ENCODE measurements at places on chromosomes 11 and 22.

DNA sequence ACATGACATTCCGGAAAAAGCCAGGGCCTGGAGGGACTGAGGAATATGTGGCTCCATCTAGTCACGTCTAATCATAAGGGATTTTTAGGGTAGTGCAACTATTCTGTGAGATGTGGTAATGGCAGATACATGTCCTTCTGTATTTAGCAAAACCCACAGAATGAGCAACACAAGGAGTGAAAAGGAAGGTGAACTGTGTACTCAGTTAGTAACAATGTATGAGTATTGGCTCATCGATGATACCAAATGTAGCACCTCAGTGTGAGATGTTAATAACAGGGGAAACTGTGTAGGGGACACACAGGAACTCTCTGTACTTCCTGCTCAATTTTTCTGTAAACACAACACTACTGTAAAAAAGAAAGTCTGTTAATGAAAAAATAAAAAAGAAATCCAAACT, 42.0 kb upstream of the CARS1 start:
- no peak for ATAC-seq

DNA sequence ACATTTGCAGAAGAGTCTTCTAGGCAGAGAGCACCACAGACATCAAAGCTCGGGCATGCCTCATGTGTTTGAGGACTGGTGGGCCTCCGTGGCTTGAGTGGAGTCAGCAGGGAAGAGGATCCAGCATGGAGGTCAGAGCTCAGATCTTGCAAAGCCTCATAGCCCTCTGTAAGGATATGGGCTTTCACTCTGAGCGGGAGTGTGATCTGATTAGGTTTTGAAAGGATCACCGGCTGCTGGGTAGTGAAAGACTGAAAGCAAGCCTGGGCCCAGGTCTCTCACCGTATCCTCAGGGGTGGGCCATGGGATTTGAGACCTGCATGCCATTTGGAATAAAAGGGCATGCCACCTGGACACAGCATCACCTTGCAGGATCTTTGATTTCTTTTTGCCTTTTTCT, 112.7 kb downstream of the TEAD1 start:
- ATAC-seq = no peak

- ATAC-seq = no peak
These were observed 991.2 kb upstream of the TENM4 start for GRCh38 chr11:80432057-80432456.

DNA sequence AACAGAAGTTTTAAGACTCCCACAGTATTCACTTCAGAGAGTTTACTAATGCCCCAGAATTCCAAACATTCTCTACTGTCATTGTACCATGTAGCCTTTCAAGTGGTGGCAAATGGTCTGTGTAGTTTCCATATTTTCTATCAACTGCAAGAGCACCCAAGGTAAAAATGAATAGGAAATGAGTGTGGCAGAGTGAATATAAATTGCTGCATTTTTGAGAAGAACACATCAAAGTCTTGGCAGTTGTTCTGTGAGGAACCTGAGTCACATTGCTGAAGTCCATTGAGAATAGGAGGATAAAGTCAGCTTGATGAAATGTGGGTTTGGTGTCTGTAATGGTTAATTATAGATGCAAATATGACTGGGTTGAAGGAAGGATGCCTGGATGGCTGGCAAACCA, 193.6 kb downstream of the AASDHPPT start:
- no peak for ATAC-seq

DNA sequence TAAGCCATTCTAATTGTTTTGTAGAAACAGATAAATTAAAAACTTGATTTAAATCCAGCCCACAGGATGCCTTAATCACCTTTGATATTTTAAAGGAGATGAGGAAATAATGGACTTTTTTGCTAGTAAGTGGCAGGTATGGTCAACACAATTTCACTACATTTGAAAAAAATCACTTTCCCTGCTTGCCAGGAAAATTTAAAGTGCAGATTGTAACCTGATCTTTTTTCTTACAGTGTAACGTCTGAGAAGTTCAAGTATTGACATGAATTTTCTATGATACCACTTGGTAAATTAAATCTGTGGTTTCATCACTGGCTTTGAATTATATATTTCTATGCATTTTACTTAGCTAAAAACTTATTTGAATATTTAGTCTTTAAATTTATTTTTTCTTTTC, 65.3 kb downstream of the ARHGEF12 start:
- no peak for ATAC-seq

GRCh38 chr11:22244986-22245592, 52.2 kb downstream of the ANO5 start:
- ATAC-seq = peak; percentile 53

DNA sequence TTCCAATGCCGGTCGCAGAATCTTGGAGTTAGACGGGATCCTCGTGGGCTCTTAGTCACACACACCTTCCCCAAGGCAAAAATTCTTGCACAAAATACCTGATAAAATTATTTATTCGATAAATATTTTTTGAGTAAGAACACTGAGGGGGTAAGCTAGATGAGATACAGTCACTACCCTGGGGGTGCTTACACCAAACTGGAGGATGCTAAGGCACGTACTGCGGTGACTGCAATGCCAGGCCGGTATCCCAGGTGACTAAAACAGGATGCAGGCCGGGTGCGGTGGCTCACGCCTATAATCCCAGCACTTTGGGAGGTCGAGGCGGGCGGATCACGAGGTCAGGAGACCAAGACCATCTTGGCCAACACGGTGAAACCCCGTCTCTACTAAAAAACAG, 1.7 kb upstream of the MRTFA start:
- no peak for ATAC-seq

DNA sequence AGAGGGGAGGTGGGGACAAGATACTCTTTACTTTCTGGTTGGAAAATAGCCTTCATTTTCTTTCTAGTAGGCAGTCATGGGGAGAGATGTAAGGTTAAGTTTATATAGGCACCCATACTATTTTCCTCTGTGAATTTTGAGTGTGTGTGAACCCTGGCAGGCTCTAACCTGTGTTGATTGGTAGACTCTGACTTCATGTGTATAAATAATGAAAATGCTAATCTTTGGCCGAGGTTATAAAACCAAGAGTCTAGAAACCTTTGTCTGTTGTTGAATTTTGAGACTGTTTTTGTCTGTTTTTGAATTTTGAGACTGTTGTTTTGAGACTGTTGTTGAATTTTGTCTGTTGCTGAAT, 14.0 kb downstream of the TRIM44 start:
- no peak for ATAC-seq

DNA sequence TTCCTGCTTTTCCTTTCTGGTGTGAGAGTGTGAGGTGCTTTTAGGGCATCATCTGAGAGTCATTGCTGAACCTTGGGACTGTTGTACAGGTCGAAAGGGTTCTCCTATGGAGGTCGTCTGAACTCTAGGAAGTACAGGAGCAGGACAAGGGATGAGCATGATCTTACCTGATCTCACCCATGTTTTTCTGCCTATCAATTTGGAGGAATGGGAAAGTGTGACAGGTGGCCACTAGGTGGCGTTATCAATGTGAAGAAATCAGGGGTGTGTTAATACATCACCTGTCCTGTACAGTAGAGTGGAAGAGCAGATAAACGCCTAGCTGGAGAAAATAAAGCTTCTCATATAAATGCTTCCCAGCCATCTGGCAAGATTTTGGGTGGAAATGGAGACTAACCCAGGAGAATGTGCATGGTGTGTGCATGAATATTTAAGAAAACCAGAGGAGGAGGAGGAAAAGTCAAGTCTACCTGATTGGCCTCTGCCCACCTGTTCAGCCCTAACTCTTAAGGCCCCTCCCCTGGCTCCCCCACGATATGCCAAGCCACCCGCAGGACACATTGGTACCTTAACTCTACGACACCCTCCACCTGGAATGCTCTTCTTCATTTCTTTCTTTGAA, 72.0 kb upstream of the NARS2 start:
- ATAC-seq = no peak

- no peak for ATAC-seq
These were observed 90.1 kb upstream of the B3GAT1 start for GRCh38 chr11:134502153-134502550.

DNA sequence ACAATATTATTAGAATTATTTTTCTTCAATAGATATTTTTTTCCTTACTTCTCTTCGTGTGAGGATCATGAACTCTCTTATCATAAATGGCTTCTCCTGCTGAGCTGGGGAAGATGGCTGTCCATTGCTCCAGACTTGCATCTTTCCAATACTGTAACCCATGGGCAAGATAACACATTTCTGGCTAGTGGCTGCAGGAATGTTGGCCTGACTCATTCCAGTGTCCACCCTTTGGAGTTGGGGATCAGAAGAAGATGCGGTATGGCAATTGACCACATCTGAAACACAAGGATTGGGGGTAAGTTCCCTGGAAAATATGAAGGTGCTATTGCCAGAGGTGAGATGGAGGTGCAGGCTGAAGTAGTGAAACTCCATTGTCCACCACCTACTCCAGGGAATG, 92.8 kb downstream of the FAR1 start:
- ATAC-seq = no peak

- peak; percentile 8 for ATAC-seq
These were observed 20.7 kb downstream of the TNKS1BP1 start for GRCh38 chr11:57303990-57304579.

- ATAC-seq = no peak
These were observed 70.9 kb upstream of the OR5AK2 start for GRCh38 chr11:56917708-56918400.

DNA sequence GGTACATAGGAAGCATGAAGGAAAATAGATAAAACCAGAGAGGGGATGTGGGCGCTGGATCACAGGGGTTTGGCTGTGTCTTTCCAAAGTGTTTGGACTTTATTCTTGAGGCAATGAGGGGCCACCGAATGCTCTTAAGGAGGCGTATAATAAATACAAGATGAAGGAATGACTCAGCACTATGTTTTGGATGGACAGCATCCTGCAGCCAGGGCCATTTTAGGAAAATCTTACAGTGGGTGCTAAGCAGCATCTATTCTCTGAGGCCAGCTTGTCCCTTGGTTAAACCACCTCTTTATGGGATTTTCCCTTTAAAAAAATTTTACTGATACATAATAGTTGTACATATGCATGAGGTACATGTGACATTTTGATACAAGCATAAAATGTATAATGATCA, 4.3 kb upstream of the LDHA start:
- ATAC-seq = no peak

DNA sequence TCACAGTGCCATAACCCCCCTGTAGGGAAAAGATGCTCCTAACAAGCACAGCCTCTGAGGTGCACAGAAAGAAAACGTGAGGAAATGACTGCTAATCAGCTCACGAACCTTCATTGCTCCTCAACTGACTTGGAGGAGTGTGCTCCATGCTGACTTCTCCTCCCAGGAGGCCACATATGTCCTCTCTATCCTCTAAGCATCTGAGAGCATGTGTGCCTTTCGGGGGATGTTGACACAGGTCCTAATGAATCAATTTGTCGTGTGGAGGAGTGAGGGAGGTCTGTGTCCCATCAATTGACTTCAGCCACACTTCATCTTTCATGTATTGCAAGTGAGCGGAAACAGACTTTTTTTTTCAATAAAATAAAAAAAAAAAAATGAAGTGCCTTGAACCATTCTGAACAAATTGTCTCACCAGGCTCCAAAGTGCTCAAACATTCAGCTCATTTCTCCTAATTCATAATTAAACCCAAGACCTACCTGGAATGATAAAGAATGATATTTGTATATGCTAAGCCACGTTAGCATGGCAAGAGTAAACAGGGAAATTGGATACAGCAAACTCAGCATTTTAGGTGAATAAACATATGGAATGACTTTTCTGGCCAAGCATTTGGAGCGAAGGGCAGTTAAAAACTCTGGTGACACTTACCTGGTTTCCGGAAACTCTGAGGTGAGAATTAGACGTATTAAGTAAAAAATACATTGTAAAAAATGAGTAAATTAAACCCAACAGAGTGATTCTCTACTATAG, 317.6 kb upstream of the FAT3 start:
- no peak for ATAC-seq

- ATAC-seq = no peak
These were observed 3.0 kb upstream of the NAP1L4 start for GRCh38 chr11:2995031-2995561.

DNA sequence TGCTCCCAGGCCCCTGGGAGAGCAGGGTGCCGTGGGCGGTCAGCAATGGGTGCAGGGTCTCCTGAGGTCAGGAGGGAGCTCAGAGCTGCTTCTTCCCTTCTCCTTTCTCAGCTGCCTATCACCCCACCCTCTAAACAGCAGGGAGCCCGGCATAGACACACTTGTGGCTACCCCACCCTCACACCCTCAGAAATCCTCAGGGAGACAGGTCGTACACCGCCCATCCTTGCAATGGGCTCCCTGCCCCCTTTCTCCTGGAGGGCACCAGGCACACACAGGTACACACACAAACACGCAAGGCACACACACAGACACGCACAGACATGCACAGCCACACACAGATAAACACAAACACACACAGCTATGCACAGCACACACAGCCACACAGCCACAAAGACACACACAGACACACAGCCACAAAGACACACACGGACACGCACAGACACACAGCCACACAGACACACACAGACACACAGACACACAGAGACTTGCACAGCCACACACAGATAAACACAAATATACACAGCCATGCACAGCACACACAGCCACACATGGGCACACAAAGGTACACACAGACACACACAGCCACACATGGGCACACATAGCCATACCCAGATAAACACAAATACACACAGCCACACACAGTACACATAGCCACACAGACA, 44.9 kb upstream of the TH start:
- ATAC-seq = no peak

DNA sequence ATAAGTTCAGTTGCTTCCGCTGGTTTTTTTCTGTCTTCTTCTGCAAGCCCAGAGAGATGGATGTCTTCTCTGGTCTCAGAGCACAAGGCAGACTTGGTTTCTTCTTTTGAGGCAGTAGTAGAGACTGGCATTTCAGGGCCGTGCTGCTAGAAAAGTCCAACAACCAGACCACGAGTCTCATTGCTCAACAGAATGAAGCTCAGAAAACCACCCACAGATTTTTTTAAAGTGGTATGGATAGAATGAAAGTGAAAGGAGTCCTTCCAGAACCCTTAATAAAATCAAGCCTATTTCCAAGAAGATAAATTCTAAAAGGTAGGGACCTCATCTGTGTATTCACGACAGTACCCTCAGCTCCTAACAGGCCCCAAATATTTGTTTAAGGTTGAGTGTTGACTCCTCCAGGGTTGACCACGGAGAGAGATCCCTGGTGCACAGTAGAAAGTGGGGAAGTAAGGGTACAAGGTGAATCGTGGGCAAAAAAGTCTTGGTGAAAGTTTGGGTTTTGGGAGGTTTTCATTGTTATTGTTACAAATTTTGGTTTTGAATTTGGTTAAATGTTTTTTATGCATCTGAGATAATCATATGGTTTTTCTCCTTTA, 43.6 kb upstream of the DDX6 start:
- ATAC-seq = no peak

GRCh38 chr11:105612771-105613170, 2.9 kb downstream of the GRIA4 start:
- no peak for ATAC-seq

DNA sequence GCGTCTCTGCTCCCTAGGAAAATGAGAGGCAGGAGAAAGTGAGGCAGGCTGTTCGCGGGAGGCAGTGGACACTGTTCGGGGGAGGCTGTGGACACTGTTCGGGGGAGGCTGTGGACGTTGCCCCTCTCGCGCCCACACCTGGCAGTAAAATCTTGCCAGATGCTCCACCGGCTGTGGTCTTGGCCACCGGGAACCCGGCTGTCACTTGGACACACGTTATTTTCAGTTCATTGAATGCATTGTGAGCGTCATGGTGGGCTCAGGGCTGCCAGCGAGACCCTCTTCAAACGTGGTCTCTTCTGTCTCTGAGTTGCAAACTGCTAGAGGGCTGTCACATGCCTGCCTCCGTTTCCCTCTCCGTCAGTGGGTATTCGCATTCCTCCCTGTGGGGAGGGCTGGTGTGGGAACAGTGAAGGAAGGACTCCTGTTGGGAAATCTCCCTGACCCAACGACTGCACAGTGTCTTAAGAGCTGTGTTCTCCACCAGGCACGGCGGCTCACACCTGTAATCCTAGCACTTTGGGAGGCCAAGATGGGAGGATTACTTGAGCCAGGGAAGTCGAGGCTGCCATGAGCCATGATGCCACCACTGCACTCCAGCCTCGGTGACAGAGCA, 1.4 kb downstream of the PRR5 start:
- ATAC-seq = no peak

All from gastroesophageal sphincter (tissue), 4 donors.